ENCODE measurements at places on chromosomes 3 and 15.
A peak's percentile ranks its signal among the peaks of the same experiment; 100 is the strongest.

DNA sequence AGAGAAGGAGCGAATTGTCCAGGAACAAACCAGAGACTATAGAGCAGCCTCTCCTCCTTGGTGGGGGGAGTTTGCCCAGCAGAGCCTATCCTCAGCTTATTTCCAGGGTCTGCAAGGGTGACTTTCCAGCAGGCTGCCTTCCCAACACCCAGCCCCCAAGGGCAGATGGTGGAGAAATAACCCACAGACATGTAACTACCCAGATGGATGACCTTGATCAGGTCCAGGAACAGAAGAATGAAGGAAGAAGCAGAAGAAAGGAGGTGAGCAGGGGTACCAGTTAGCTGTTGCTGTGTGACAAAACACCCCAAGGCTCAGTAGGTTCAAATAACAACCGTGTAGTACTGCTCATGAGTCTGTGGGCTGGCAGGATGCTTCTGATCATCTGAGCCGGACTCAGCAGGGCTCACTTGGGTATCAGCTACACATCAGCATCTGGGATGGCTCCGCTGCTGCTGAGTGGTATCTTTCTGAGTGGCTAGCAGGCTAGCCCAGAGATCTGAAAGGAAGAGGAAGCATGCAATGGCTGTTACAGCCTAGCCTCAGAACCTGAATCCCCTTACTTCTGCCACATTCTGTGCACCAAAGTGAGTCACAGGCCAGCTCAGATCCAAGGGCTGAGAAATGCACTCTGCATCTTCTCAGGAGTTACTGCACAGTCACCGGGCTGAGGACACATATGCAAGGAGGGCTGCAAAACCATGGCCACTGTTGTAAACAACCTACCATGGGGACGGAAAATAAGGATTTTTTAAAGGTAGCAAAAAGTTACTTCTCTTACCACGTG, 22.2 kb upstream of the TXNRD3 start:
- DNase-seq = peak; percentile 84

GRCh38 chr15:32659340-32660155, 18.0 kb downstream of the SCG5 start:
- DNase-seq = peak; percentile 95

GRCh38 chr15:83559310-83559966, 94.5 kb upstream of the ADAMTSL3 start:
- peak; percentile 81 for DNase-seq

DNA sequence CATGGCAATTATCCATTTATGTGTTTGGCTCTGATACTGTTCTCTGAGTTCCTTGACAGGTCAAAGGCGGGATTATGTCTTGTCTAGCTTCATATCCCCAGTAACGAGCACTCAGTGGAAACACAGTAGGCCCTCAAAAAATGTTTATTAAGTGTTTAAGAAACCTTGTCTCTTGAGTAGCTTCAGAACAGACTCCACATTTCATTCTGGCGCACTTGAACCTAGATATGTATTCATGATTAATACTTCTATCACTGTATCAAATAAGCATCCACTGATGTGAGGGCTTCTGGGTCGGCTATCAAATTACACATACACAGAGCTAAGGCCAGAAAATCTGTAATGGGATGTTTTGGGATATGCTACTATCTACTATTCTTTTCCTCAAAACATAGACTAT, 4.6 kb downstream of the CBLB start:
- DNase-seq = no peak

- DNase-seq = peak; percentile 63
Measured at GRCh38 chr3:69294014-69294766, 91.7 kb downstream of the FRMD4B start.

GRCh38 chr3:50255251-50255615, 13.7 kb upstream of the SEMA3B start:
- no peak for DNase-seq

- peak; percentile 33 for DNase-seq
Measured at GRCh38 chr15:41160639-41161315, 44.7 kb upstream of the INO80 start.

GRCh38 chr15:45402955-45403877, 24.9 kb upstream of the GATM start:
- DNase-seq = peak; percentile 80

DNA sequence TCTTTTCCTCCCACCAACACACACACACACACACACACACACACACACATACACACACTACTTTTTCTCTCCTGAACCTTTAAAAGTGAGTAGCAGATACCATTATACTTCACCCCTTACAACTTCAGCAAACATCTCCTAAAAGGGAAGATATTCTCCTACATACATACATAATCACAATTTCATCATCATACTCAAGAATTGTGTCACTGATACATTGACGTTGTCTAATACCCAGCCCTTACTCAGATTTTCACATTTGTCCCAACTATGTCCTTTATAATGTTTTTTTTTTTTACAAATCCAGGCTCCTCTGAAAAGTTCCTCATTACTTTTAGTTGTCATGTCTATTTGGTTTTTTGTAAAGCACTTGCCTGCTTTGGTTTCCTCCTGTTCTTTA, 18.5 kb downstream of the ABHD6 start:
- no peak for DNase-seq
